Psoas muscle (tissue), 8 donors: ENCODE measurements at places on chromosomes 2 and 18.

DNA sequence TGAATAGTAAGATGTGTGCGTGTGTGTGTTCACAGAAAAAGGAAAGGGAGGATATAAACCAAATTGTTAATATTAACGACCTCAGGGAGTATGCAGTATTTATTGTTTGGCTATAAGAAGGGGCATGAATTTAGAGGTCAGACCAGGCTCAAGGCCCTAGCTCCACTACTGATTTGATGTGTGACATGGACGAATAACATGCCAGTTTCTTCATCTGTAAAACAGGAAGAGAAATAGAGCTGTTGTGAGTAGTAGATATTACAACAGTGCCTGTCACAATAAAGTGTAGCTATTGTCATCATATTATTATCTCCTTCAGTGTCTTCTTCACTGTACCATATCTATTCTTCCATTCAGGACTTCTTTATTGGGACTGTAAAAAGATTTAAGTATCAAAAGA is 4.1 kb upstream of the MAT2A start:
- DNase-seq, result no peak

DNA sequence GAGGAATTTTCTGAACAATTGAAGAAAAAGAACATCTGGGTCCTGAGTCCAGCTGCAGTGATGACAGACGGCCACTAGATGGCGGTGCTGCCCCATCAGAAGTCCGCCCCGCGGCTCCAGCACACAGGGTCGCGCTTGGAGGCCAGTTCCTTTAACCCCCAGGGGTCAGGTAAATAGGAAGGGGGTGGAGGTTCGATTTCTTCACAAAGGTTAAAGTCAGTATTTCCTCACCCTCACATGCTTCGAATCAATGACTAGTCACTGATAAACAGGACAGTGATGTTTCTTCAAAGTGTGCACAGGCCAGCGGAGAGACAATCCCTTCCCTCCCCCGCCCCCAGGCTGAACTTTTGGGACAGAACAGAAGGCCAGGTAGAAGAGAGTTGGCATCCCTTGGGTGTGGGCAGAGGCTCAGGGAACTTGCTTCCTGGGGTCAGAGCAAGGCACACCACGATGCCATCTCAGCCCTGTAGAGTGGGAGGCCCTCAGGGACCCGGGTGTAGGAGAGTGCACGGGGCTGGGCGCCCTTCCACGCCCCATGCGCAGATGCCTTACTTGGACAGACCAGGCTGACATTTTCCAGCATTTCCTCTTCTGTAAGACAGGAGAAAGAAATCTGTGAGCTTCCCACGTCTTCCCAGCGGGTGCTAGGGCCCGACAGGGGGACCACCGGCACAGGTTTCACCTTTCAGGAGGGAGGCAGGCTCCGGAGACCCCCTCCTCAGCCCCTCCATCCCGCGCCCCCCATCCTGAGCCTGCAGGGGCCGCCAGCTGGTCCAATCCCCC is 722 bp downstream of the APOB start:
- peak; percentile 54 for DNase-seq

- no peak for DNase-seq
These were observed 147.9 kb upstream of the MYO3B start for GRCh38 chr2:170030040-170030439.

DNA sequence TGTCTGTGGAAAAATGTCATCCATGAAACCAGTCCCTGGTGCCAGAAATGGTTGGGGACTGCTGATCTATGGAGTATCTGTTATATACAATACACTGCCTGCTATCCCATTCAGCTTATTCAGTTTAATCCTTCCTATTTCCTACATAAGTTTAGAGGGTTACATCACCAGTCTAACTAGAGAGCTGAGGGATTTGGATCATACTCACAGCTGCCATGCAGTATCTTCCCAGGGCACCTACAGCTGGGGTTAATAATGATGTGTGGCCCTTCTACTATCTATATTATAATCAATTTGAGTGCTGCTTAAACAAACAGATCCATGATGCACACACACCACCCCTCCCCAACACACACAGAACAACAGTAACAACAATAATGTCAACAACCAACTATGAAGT is 524.0 kb downstream of the LRRTM4 start:
- DNase-seq, result no peak

DNA sequence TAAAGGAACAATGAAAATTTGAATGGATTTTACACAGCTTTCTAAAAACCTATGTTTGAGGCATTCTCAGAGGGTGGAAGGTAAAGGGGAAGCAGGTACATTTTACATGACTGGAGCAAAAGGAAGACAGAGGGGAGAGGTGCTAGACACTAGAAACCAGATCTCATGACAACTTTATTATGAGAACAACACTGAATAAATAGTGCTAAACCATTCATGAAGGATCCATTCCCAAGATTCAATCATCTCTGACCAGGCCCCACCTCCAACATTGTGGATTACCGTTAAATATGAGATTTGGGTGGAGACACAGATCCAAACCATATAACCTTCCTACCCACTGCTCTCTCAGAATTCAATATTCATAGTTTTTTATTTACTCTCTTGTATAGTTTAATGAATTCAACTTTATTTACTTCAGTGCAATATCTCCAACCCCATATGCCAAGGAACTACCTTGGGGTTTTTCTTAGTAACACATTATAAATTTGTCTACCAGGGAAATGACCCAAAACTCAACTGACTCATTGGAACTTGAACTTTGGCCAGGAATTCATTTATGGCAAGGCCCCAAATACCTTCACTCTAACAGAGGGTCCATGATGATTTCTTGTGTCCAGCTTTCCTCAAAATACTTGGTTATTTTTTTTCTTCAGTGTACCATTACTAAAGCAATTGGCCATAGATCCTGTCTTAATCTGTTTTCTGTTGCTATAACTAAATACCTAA is 317.8 kb downstream of the GULP1 start:
- no peak for DNase-seq

GRCh38 chr2:71821856-71822255 is 325.8 kb downstream of the CYP26B1 start:
- DNase-seq, result no peak

DNA sequence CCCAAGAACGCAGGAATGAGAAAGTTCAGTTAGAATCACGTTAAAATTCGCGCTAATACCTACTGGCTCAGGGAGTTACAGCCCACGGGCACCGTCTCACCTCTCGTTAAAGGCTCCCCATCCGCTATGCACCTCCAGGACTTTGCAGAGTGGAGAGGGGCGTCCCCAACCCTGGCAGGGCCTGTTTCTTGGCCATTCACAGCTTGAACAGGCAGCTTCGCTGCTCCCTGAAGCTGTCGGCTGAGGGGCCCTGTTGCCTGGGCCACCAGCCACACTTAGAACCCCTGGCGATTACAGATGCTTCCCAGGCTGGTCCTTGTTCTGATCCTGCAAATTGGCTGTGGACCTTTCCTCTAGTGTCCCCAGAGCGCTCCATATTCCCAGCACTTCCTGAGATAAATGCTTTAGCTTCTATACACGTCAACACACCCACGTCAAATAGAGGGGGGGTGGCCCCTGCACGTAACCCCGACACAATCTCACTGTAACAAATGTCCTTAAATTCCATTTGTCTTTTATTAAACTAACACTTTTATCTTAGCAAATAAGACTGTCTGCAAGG is 16.8 kb upstream of the SNTG2 start:
- no peak for DNase-seq

GRCh38 chr2:68195096-68195495 is 37.4 kb downstream of the PNO1 start:
- DNase-seq, result no peak

DNA sequence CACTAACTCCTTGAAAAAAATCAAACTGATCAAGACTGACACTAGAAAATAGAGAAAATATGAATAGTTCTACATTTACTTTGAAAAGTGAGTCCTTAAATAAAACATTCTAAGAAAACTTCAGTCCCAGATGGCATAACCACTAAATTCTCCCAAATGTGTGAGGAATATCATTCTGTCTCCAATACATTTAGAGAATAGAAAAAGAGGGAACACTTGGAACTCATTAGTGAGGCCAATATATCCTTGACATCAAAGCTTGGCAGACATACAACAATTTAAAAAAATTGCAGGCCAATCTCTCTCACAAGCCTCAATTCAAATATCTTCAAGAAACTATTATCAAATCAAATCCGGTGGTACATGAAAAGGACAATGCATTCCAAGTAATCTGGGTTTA is 79.3 kb upstream of the TMEM247 start:
- no peak for DNase-seq

DNA sequence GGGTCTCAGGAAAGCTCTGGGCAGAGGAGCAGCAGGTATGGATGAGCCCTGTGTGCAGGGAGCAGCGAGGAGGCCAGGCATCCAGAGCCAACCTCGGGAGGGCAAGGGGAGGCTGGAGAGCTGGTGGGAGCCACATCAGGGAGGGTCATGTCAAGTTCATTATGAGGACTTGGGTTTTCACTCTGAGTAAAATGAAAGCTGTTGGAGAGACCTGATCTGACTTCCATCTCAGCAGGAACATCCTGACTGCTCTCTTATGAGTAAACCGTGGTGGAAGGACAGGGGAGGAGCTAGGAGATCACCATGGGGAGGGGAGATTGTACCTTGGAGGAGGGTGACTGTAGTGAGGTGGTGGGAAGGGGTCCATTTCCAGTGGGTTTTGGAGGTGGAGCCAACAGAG is 209.8 kb downstream of the LDLRAD4 start:
- DNase-seq, result no peak
